ENCODE measurements at places on chromosomes 6 and 20.
A peak's percentile ranks its signal among the peaks of the same experiment; 100 is the strongest.

GRCh38 chr6:150145830-150146229 is 3.0 kb downstream of the PPP1R14C start:
- no peak for DNase-seq

GRCh38 chr20:6006603-6006949 is 47.3 kb downstream of the LRRN4 start:
- no peak for DNase-seq

DNA sequence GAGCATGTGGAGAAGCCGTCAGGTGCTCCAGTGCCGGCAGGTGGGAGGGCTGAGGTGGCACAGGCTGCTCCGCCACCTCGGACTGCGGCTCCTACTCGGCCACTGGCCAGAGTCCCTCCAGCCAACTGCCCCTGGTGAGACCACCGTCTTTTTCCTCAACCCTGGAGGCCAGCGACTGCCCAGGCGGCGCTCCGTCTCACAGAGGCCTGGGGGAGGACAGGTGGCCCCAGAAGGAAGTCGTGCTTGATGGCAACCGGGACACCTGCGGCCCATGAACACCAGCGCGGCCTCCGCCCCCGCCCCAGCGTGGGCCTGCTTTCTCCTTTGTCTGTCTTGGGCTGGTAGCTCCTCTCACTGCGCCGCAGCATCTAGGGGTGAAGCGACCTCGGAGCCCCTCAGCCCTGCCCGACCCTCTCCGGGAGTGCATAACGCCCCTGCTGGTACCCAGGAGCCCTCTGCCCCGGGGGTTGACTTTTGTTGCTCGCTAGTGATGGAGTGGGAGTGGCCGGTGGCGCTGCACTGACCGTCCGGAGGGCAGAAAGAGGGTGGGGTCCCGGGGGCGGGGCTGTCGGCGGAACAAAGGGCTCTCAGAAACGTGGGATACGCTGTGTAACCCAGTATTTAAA is 706 bp upstream of the TUBB2B start:
- DNase-seq = no peak

- no peak for DNase-seq
Observed at GRCh38 chr6:136895901-136896300, 26.2 kb upstream of the SLC35D3 start.

- DNase-seq = no peak
Observed at GRCh38 chr20:4962241-4962855, 39.0 kb downstream of the SLC23A2 start.

GRCh38 chr6:168164462-168165061 is 85.5 kb upstream of the FRMD1 start:
- no peak for DNase-seq

- no peak for DNase-seq
Observed at GRCh38 chr6:146917182-146917581, 287.0 kb upstream of the STXBP5 start.

GRCh38 chr6:139821676-139822223 is 447.3 kb upstream of the CITED2 start:
- no peak for DNase-seq

DNA sequence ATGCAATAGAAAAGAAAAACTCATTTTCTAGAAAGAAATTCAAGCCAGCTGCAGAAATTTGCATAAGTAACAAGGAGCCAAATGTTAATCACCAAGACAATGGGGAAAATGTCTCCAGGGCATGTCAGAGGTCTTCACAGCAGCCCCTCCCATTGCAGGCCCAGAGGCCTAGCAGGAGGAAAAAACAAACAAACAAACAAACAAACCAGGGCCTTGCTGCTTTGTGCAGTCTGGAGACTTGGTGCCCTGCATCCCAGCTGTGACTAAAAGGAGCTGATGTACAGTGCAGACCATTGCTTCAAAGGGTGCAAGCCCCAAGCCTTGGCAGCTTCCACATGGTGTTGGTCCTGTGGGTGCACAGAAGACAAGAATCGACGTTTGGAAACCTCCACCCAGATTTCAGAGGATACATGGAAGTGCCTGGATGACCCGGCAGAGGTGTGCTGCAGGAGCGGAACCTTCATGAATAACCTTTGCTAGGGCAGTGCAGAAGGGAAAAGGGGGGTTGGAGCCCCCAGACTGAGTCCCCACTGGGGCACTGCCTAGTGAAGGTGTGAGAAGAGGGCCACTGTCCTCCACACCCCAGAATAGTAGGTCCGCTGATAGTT is 110.9 kb upstream of the AKAP12 start:
- DNase-seq = no peak

- DNase-seq = no peak
Observed at GRCh38 chr6:41498968-41499599, 47.1 kb upstream of the FOXP4 start.

DNA sequence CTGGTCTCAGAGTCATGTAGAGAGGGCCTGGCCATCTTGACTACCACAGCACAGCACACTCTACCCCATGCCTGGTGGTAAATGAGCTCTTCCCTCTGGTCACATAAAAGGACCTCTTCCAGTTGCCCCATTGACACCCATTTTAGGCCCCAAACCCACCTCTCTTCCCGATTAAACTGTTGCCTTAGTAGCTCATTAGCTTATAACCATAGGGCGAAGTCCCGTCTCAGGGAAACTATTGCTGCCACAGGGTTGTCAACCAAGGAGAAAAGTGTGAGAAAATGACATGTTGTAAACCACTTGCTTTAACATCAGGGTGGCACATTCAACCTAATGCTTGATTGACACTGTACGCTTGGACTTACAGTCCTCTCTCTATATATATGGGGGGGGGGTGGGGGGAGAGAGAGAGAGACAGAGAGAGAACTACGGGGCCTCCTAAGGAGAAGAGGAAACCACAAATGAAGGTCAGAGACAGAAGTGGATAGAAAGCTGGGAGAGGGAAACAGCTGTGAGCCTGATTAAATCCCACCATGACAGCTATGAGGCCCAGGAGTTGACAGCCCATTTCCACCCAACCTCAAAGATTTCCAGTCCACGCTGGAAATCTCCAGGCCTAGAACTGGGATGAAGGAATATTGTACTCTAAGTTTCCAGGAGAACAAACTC is 14.9 kb upstream of the BTN1A1 start:
- no peak for DNase-seq

DNA sequence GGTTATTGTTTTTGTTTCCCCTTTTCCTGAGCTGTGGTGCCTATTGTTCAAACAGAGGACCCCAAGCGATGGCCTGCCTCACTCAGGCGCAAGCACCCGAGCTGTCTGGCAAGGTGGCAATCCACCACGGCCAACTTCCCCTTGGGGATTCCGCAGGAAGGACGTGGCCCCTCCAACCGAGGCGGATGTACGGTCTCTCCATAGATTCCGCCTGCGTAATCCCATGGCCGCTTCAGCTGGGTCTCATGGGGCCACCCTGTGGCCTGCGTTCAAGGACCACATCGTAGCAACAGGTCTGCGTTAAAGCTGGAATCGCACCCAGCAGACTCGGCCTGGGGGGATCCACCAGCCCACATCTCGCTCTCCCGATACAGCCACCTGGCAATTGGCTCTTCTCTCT is 79.9 kb downstream of the CEBPB start:
- no peak for DNase-seq

DNA sequence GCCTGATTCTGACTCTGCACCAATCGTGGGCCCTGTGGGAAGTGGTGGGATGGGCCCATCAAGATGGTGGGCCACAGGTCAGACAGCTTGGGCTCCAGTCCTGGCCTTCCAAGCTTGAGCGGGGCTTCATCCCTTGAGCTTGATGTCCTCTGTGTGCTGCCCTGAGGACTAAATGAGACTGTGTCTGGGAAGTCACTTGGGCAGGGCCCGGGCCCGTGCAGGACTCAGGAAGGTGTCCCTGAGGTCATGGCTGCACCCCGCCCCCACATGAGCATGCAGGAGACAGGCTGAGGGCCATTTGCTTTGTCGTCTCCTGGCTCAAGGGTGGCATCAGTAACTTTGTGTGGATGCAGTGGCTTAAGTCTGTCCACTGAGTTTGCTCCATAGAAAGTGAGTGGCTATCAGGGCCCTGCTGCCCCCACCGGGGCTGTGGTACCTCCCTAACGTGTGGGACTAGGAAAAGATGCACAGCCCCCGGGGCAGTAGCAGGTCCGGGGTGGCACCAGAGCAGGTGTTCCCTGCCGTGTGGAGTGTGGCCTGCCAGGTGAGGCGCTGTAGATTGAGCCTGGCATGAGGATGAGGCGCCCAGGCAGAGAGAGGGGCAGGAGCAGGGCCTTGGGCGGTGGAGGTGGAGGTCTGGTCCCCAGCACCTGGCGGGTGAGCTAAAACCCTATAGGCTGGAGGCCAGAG is 298.6 kb downstream of the TAF4 start:
- no peak for DNase-seq

DNA sequence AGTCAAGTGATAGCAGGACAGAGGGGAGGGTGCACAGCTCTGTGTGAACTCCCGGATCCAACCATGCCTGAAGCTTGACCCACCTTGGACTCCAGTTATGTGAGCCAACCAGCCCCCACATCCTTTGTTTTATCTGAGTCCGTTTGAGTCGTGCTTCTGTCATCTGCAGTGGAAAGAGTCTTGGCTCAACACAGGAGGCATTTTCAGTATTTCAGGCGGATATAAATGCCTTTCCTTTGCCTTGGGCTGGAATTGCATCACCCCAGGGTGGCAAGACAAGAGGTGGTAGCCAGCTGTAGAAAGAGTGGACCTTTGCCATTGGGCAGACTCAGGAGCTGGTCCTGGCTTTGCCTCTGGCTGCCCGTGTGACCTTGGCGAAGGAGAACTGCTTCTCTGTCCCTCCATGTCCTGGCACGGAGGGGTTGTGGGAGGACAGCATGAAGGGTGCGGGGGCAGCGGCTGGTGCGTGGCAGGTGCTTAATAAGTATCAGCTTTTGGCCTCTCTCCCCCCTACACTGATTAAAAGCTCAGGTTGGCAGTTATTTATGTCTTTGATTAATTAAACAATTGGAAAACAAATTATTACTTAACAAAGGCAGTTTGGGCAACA is 42.6 kb upstream of the APCDD1L start:
- DNase-seq = peak; percentile 75

DNA sequence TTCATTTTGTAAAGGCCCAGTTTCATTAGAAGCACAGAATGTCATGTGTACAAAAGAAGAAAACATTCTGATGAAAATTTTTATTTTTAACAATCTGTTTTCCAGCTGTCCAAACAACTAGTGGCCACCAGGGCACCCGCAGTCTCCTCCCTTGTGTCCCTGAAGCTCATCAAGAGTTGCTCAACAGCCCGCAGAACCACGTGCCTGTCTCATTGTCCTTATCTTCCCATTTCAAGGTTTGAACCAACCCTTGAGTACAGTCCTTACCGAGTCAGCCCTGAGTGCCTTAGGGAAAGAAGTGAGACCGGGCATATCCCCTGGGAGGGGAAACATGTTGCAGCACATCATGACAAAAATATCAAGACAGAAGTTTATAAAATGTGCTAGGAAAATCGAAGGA is 15.9 kb upstream of the ZNF133 start:
- DNase-seq = no peak

GRCh38 chr6:14286144-14286543 is 168.6 kb downstream of the CD83 start:
- DNase-seq = no peak

DNA sequence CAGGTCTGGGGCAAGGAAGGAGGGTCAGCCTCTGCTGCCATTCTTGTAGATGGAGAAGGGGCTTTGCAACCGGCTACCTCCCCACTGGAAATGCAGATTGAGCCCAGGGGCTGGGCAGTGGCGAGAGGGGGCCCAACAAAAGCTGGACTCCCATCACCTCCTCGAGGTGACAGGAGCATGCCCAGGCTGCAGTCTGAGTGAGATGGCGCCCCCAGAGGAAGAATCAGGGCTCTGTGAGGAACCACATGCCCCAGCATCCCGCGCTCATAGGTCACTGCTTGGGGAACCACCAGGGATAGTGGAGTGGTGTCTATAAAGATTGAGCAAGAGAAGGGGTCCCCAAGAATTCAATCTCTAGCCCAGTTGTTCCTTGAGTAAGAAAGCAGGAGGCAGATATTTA is 31.6 kb upstream of the NEDD9 start:
- no peak for DNase-seq

DNA sequence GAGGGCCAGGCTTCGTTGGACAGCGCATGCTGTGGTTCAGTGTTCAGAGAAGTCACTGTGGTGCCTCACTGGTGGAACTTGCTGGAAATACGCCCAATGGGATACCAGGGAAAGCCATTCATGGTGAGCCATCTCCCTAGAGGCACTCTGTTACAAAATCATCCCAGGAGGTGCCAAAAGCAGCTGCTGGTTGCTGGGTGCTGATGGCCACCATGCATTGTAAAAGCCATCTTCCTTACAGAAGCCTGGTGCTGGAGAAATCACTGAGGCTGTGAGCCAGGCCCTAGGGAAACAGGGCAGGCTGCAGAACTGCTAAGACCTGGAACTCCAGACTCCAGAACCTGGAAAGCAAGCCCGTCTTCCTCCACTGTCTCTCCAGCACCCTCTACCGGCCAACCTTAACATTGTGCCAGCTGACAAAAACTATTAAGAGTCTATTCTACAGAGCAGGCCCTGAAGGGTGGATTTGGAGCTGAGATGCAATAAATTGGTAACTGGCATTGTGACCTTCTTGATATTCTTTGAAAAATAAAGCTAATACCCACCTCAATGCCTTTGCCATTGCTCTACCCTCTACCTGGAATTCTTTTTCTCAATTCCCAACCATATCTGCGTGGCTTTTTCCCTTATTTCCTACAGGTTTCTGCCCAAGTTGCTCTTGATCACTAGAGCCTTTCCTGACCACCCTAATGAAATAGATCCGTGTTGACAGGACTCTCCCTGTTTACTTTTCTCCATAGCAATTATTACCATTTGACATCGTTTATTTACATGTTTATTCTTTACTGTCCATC is 18.5 kb downstream of the SNRPB start:
- DNase-seq = peak; percentile 85

GRCh38 chr6:45109551-45109950 is 218.6 kb upstream of the RUNX2 start:
- no peak for DNase-seq

GRCh38 chr6:3273707-3274521 is 15.2 kb downstream of the PSMG4 start:
- no peak for DNase-seq

DNA sequence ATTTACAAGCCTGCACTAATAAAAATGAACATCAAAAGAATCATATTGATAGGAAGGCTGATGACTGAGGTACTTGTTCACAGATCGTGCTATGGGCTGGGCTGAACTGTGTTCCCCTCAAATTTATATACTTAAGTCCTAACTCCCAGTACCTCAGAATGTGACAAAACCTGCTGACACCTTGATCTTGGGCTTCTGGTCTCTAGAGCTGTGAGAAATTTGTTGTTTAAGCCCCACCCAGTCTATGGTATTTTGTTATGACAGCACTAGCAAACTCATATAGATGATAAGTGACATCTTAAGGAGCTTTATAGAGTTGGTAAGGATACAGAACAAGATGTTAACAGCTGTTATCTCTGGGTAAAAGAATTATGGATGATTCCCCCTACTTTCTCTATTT is 13.8 kb downstream of the UBE2V1 start:
- DNase-seq = no peak

- peak; percentile 33 for DNase-seq
Observed at GRCh38 chr6:157030755-157031154, 253.6 kb downstream of the ARID1B start.

GRCh38 chr20:52536841-52537400 is 345.3 kb upstream of the ZFP64 start:
- no peak for DNase-seq

DNA sequence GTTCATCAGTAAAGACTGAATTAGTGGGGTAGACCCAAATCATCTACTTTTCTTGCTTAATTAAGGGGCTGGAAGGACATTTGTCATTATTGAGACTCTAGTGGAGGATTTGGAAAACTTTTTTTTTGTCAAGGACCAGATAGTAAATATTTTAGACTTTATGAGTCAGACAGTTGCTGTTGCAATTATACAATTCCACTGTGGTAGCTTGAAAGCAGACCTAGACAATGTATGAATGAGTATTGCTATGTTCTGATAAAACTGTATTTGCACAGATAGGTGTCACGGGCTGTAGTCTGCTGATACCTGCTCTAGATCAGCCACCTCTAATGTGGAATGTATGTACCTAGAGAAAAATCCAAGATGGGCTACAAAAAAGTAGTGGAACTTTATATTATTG is 175.0 kb downstream of the CARMIL1 start:
- no peak for DNase-seq
